ENCODE measurements at places on chromosomes 1 and 21.

DNA sequence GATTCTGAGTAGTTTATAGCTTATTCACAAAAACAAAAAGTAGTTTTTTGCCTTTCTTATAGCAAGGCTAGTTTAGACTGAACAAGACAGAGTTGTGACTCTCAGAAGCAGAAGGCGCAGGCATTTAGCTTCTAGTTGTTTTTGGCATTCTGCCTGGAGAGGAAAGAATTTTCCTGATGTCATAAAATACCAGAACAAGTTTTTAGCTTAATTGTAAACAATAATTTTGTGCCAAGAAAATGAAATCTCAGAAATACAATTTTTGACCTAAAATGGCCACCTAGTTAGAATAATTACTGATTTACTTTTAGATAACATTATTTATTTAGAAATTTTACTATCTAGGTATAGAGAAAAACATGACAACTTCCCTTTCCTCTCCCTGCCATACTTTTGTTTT lies 1.0 kb downstream of the DNAJB4 start:
- DNase-seq: peak; percentile 90

DNA sequence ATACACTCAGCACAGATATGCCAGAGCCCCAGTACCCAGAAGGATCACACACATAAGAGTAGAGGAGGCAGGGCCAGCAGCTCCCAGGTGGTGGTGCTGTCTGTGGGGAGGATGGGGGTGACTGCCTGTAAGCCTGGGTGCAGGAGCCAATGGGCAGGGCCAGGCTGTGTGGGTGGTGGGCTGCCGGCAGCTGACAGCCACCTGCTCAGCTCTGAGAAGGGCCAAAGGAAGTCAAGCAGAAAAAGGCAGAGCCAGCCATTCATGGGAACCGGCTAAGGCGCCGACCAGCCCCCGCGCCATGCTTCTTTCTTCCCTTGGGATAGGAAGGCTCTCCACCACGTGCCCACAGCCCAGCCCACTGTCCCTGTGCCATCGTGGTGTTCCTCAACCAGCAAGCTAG lies 14.1 kb downstream of the PIK3C2B start:
- no peak for DNase-seq

GRCh38 chr1:151989211-151989862 lies 4.3 kb downstream of the S100A10 start:
- peak; percentile 87 for DNase-seq

DNA sequence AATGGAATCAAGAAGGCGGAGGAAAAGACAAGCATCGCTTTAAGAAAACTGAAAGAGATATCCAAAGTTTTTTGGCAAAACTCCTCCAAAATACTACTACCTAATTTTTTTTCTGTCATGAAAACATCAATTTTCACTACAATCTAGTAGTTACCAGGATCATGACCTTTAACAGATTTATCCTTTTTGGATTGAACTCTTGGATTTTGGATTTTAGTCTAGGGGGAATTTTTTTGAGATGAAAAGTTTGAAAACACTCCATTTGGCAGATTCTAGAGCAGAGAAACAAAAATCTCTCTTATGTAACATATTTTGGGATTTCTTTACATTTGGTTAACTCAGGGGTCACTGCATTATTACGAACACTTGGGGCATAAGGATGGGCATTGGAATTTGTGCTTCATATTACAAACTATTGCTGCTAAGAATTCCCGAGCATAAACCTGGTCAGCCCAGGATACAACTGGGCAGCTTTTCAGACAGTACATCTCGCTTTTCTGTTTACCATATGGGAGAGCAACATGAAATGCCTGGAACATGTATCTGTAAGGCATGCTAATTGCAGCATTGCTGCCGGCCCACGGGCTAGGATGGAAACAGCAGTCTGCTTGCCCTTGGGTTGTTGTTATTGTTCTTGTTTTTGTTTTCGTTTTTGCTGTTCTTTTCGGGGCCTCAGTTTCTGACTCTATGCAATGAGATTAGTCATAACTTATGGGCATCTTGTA lies 264.3 kb downstream of the RHOU start:
- DNase-seq: no peak

GRCh38 chr1:62941780-62942179 lies 157.8 kb downstream of the ATG4C start:
- DNase-seq: no peak

GRCh38 chr1:54398963-54399528 lies 7.1 kb downstream of the SSBP3 start:
- no peak for DNase-seq

- no peak for DNase-seq
Measured at GRCh38 chr1:34192621-34193020, 15.9 kb downstream of the C1orf94 start.

GRCh38 chr21:34878501-34878900 lies 170.6 kb downstream of the RUNX1 start:
- no peak for DNase-seq

- DNase-seq: no peak
Measured at GRCh38 chr21:38531039-38531541, 32.8 kb upstream of the ERG start.

- DNase-seq: no peak
Measured at GRCh38 chr1:209983953-209984352, 45.9 kb downstream of the SYT14 start.

DNA sequence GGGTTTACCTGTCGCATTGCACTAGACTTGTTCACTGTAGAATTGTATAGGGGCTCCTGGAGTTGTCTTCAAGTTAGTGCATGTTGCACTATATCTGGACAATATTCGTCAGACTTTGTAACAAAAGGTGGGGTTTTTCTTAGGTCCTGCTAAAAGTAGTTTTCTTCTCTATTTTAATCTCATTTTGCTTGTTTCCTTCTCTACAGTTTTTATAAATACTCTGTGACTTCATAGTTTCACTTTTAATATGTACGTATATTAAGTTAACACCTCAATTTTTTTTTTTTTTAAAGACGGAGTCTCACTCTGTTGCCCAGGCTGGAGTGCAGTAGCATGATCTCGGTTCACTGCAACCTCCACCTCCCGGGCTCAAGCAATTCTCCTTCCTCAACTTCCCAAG lies 26.5 kb upstream of the MRPS6 start:
- DNase-seq: no peak

GRCh38 chr1:245464290-245464689 lies 309.5 kb downstream of the KIF26B start:
- DNase-seq: no peak

- no peak for DNase-seq
Measured at GRCh38 chr1:57770772-57771171, 346.9 kb upstream of the DAB1 start.

GRCh38 chr1:229554886-229555621 lies 3.5 kb downstream of the ABCB10 start:
- no peak for DNase-seq

DNA sequence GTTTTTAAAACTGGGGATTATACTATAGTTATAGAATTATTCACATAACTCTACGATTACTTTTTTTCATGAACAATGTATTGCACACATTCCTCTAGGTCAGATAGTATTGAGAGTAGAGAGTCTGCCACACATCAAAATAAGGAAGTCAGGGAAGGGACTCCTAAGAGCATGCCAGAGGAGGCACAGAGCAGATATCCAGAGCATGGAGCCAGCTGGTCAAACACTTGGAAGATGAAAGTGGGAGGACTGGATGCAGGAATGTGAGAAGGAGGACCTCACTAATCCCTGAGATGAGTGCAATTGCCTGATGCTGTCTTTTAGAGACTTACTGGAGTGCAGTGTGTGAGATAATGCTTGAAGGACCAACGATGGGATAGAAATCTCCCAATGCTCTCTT lies 9.6 kb upstream of the RFX5 start:
- DNase-seq: no peak
